ENCODE measurements at places on chromosomes 3 and 15.

GRCh38 chr15:73899197-73900094 is 26.1 kb downstream of the TBC1D21 start:
- H3K27me3 ChIP-seq, result no peaks in the 10 kb centered on the region
- no peaks in the 10 kb centered on the region for H3K36me3 ChIP-seq
- no peak overlapping the region for H3K4me3 ChIP-seq

DNA sequence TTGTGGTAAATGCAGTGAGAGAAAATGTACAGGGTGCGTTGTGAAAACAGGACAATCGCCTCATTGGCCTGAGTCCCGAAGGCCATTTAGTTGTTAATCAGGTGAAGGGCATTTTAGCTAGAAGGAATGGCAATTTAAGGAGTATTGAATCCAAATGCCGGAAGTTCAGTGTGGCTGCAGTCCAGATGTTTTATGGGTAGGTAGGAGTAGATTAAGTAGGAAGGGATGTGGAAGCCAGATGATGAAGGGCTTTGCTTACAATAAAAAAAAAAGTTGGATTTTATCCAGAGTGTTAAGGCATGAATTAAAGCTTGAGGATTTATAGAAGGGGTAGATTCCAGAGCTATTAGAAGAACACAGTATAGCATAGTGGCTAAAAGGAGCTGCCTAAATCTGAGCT is 572.7 kb downstream of the NLGN1 start:
- no peaks in the 10 kb centered on the region for H3K27me3 ChIP-seq
- H3K36me3 ChIP-seq, result no peaks in the 10 kb centered on the region
- no peak for DNase-seq
- no peaks in the 10 kb centered on the region for H3K4me1 ChIP-seq

GRCh38 chr15:59885832-59886231 is 118.3 kb upstream of the FOXB1 start:
- no peaks in the 10 kb centered on the region for H3K27me3 ChIP-seq
- no peak for DNase-seq
- H3K4me1 ChIP-seq, result no peaks in the 10 kb centered on the region
- H3K27ac ChIP-seq, result no peak overlapping the region

DNA sequence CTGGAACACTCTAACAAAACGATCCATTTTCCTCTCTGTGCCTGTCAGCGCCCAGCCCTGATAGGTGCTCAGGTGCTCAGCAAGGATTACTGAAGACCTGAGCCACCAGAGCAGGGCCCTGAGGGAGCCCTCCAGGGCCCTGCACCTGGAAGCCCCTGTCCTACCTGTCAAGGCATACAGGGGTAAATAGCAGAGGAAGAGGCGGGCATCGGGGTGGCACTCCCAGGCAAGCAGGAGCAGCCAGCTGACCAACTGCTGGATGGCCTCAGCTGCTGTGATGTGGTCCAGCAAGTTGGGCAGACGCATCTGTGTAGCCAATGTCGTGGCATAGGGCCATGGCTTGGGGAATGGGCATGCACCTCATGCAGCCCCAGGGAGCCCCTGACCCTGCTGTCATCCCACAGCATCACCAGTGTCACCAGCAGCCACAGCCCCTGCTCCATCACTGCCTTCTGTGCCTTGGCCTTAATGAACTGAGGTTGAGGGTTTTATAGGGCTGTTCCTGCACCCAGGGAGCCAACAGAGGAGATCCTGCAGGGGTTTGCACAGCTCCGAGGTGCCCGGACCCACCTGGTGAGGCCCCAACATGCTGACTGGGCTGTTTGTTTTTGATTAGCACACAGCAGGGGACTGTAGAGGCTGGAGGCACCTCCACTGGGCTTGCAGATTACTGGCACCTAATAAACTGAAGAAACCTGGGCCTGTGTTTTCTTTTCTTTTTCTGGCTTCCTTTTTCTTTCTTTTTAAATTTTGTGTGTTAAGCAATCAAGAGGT is 7.9 kb upstream of the WDR6 start:
- peaks cover 12% of the 10 kb centered on the region for H3K36me3 ChIP-seq
- H3K27me3 ChIP-seq, result no peaks in the 10 kb centered on the region
- no peak overlapping the region for H3K4me3 ChIP-seq

DNA sequence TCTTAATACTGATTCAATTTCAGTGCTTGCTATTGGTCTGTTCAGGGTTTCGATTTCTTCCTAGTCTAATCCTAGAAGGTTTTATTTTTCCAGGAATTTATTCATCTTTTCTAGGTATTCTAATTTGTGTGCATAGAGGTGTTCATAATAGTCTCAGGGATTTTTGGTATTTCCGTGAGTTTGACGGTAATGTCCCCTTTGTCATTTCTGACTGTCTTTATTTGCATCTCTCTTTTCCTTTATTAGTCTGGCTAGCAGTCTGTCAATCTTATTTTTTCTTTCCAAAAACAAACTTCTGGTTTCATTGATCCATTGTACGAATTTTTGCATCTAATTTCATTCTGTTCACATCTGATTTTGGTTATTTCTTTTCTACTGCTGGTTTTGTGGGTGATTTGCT is 35.2 kb upstream of the CD200R1L start:
- no peaks in the 10 kb centered on the region for H3K36me3 ChIP-seq
- no peak for DNase-seq
- H3K4me1 ChIP-seq, result no peaks in the 10 kb centered on the region
- H3K27me3 ChIP-seq, result no peaks in the 10 kb centered on the region

- no peak overlapping the region for H3K27ac ChIP-seq
- no peak overlapping the region for H3K4me3 ChIP-seq
- no peaks in the 10 kb centered on the region for H3K36me3 ChIP-seq
- H3K27me3 ChIP-seq, result no peaks in the 10 kb centered on the region
- no peaks in the 10 kb centered on the region for H3K4me1 ChIP-seq
These were observed 268.0 kb downstream of the NR2F2 start for GRCh38 chr15:96598514-96598913.

GRCh38 chr15:73530649-73531048 is 87.7 kb downstream of the REC114 start:
- H3K27ac ChIP-seq, result no peak overlapping the region
- H3K27me3 ChIP-seq, result no peaks in the 10 kb centered on the region

DNA sequence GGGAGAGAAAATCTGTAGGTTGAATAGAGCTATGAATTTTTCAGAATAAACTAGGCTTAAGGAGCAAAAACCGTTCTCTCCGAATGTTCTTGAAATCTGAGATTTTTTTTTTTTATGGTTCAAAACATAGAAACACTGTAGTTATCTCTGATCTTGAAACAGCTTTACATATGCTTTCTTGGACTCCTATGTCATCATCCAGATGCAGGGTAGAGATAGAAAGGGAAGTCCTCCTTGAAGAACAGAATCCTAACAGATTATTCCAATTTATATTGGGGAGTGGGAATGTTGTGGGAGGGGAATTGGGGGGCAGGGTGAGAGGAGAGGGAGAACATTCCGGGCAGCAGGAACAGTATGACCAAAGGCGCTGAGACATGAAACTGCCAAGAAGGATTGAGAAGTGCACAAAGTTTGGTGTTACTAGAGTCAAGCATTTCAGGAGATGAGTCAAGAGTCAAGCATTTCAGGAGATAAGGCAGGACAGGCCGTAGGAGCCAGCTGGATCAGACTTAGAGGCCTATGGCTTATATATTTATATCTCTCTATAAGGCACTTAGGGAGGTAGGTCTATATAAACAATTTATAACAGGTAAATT is 21.9 kb upstream of the ST3GAL6 start:
- DNase-seq, result no peak
- no peaks in the 10 kb centered on the region for H3K36me3 ChIP-seq
- no peaks in the 10 kb centered on the region for H3K4me1 ChIP-seq
- no peak overlapping the region for H3K27ac ChIP-seq

- no peaks in the 10 kb centered on the region for H3K27me3 ChIP-seq
- H3K4me3 ChIP-seq, result no peak overlapping the region
- H3K4me1 ChIP-seq, result no peaks in the 10 kb centered on the region
These were observed 85.1 kb upstream of the SNRPA1 start for GRCh38 chr15:101380146-101380545.

DNA sequence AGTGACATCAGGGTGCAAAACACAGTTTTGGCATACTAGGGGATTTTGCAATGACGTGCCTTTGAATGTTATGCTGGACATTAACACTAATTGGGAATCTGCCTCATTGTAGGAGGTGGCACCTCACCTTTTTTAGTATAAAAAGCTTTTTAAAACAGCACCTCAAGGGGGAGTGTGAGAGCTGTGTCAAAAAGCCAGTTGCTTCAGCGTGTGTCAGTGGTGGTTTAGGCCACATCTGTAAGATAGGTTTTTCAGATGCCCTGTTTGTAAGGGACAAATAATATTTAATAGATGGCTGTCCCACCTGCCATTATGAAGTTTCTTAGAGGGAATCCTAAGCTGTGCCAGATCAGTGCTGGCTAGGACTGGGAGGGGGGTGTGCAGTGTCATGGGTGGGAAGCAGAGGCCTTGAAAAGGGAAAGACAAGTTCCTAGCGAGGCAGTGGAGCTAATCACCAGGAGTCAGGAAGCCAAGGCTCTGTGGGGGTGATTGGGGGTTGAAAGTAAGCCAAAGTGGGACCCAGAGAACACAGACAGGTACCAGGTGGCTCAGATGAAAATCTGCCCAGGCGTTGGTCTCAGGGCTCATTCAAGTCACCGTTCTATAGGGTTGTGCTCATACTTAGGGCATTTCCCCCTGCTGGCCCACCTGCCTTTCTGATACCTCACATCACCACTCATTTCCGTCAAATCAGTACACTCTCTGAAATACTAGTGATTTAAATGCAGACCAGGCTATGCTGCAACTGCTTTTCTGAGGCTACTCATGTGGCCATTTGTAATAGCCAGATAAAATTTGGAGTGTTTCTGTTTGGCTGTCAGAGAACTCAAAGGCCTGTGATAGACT is 120.5 kb downstream of the BBX start:
- H3K4me3 ChIP-seq, result no peak overlapping the region
- peak; percentile 13 for DNase-seq
- no peaks in the 10 kb centered on the region for H3K4me1 ChIP-seq

- no peaks in the 10 kb centered on the region for H3K4me1 ChIP-seq
- H3K36me3 ChIP-seq, result no peaks in the 10 kb centered on the region
- peaks cover 15% of the 10 kb centered on the region for H3K27me3 ChIP-seq
- no peak overlapping the region for H3K4me3 ChIP-seq
- no peak overlapping the region for H3K27ac ChIP-seq
- DNase-seq, result no peak
These were observed 157.6 kb upstream of the CTDSPL start for GRCh38 chr3:37704064-37704463.

- H3K36me3 ChIP-seq, result no peaks in the 10 kb centered on the region
- DNase-seq, result no peak
- no peak overlapping the region for H3K4me3 ChIP-seq
- no peak overlapping the region for H3K27ac ChIP-seq
These were observed 320.3 kb upstream of the SATB1 start for GRCh38 chr3:18745472-18745871.

- H3K36me3 ChIP-seq, result no peaks in the 10 kb centered on the region
- H3K27ac ChIP-seq, result no peak overlapping the region
- no peaks in the 10 kb centered on the region for H3K27me3 ChIP-seq
- no peak overlapping the region for H3K4me3 ChIP-seq
These were observed 20.6 kb downstream of the MYH15 start for GRCh38 chr3:108489776-108490175.

DNA sequence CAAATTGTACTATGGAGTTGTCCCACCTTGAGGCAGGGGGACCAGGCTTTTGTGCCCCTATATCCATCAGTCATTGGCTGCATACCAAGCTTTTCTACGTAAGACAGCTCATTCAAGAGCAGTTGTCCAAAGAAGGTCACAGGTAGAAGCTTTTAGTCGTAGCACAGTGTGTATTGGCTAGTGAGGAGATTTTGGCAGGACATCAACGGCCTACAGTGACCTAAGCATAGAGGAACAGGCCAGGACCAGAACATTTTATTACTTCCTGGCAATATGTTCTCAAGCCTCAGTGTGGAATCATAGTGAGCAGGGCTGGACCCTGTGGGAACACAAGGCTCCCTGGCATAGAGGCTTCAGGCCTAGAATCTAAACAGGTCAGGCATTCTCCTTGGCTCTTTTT is 105.4 kb upstream of the ANKRD28 start:
- H3K27ac ChIP-seq, result no peak overlapping the region
- H3K27me3 ChIP-seq, result no peaks in the 10 kb centered on the region
- H3K36me3 ChIP-seq, result no peaks in the 10 kb centered on the region

- no peaks in the 10 kb centered on the region for H3K27me3 ChIP-seq
- H3K4me1 ChIP-seq, result no peaks in the 10 kb centered on the region
- no peaks in the 10 kb centered on the region for H3K36me3 ChIP-seq
- H3K27ac ChIP-seq, result no peak overlapping the region
- no peak for DNase-seq
These were observed 852.4 kb downstream of the TUSC7 start for GRCh38 chr3:117562000-117562399.

- H3K27ac ChIP-seq, result no peak overlapping the region
- no peak for DNase-seq
- peaks cover 71% of the 10 kb centered on the region for H3K4me1 ChIP-seq
- peak overlapping the region; percentile 64 for H3K4me3 ChIP-seq
- H3K27me3 ChIP-seq, result peaks cover 15% of the 10 kb centered on the region
- H3K36me3 ChIP-seq, result peaks cover 6% of the 10 kb centered on the region
These were observed 1.1 kb downstream of the BAHD1 start for GRCh38 chr15:40441565-40442531.
